ENCODE measurements at places on chromosomes 11 and 22. TPM values are rescaled to one million over a fixed set of nuclear protein-coding genes. Genes with fewer than 3 reads are reported as not detected.

Gene FAM76B
- polyA plus RNA-seq, result 8.0 TPM

Gene PLEKHA7
- polyA plus RNA-seq, result 0.43 TPM

Gene OR4X1
- not detected for polyA plus RNA-seq

Gene SCN2B
- not detected for polyA plus RNA-seq

Gene CNGA4
- polyA plus RNA-seq, result not detected

Gene NPTXR
- 0.99 TPM for polyA plus RNA-seq

Gene CRYBB2
- polyA plus RNA-seq, result not detected

Data from GM23248 (cell line).